WTC11 (cell line): ENCODE measurements at places on chromosomes 2 and 18.

DNA sequence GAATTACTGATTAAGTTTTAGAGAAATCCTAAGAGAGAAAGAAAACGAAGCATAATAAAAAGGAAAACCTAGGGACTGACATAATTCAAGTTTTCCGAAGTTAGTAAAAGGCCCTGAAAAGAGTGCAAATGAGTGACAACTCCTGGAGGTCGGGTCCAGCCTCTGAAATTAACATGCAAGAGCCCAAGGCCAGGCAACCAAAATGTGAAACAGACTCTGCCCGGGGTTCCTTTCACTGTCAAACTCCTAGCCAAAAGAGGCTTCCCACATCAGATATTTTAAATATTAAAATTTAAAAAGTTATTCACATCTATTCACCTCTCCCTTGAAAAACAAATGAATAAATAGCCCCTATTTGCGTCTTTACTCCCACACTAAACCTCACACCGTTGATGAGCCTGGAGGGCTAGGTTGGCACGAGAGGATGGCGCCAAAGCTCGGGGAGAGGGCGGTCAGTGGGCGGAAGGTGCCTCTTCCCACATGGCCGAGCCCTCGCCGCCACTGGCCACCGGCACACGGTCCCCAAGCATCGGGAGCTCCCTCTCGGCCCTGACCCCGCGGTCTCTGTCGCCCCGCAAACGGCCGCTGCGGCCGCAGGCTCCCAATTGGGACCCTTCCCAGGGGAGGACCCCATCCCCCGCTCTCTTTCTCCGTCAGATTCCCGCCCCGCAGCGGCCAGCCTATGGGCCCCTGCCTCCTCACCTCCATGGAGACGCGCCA is 630 bp downstream of the PPM1G start:
- H3K27ac ChIP-seq = peak overlapping the region; percentile 97
- peaks cover 13% of the 10 kb centered on the region for H3K36me3 ChIP-seq

- H3K27me3 ChIP-seq = no peaks in the 10 kb centered on the region
- no peak overlapping the region for H3K4me3 ChIP-seq
- H3K36me3 ChIP-seq = no peaks in the 10 kb centered on the region
- DNase-seq = no peak
- no peak overlapping the region for H3K27ac ChIP-seq
These were observed 165.6 kb downstream of the SMAD7 start for GRCh38 chr18:48785091-48785614.

GRCh38 chr2:104337869-104338268 is 516.0 kb upstream of the POU3F3 start:
- no peaks in the 10 kb centered on the region; the same call in 1 of the 2 replicates for H3K36me3 ChIP-seq
- no peak for DNase-seq
- H3K27ac ChIP-seq = no peak overlapping the region
- no peak overlapping the region for H3K4me3 ChIP-seq
- H3K27me3 ChIP-seq = no peaks in the 10 kb centered on the region

DNA sequence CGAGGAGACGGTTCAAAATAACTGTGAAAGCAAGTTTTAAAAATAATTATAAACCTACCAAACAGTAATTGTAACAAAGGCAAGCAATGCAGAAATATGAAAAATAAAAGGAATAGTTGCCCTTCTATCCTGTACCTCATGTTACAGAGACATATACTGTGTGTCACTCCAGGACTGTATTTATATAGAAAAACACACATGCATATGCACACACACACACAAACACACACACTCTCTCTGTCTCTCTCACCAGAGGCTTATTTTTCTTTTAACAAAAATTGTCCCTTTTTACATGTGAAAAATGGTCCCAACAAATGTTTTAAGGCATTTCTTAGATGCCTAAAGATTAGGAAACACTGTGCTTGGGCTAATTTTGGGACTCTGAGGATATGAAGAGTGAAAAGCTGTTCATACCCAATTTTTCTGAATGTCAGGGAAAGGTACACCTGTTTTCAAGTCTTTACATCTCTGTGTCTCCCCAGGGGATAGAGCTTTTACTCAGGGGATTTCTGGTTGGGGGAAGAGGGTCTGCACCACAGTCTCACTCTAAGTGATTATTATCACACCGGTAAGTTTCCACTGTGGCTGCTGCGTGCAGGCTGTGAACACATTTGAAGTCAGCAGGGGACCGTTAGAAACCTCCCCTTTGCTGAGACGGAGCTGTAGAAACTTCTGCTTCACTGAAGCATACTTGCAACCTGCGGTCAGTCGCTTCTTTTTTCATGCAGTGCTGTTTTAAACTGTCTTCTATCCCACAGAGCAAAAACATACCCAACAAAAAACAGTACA is 51.4 kb upstream of the SPAG16 start:
- peak; percentile 12 for DNase-seq
- H3K36me3 ChIP-seq = no peaks in the 10 kb centered on the region
- H3K27ac ChIP-seq = 0 out of 2 replicates have a peak overlapping the region, but pooled peaks have one; percentile 17
- H3K4me1 ChIP-seq = peaks cover 39% of the 10 kb centered on the region
- peak overlapping the region; percentile 39 for H3K4me3 ChIP-seq
- H3K27me3 ChIP-seq = no peaks in the 10 kb centered on the region; the same call in 1 of the 2 replicates

- peaks cover 41% of the 10 kb centered on the region for H3K36me3 ChIP-seq
- H3K27me3 ChIP-seq = no peaks in the 10 kb centered on the region
- H3K27ac ChIP-seq = no peak overlapping the region
- no peaks in the 10 kb centered on the region for H3K4me1 ChIP-seq
These were observed 9.4 kb downstream of the COPS9 start for GRCh38 chr2:240126731-240127130.

- peak; percentile 68 for DNase-seq
- H3K4me3 ChIP-seq = no peak overlapping the region
- H3K4me1 ChIP-seq = peaks cover 10% of the 10 kb centered on the region
- H3K27ac ChIP-seq = peak overlapping the region; percentile 81; the same call in 1 of the 2 replicates
These were observed 17.6 kb upstream of the ADI1 start for GRCh38 chr2:3536682-3537632.

DNA sequence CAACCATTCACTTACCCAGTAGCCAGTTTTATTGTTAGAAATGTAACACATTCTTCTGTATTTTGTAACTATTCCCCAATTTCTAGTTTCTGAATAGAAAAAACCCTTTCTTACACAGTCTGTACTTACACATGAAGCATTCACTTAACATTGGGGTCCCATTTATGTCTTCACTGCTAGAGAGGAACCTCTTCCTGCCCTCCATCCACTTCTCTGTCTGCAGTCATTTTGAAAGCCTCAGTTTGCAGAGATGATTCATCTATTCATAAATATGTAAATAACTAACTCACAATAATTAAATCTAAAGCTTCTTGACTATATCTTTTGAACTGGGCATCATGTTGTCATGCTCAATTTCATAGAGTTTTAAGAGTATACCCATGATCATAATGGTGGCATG is 55.9 kb downstream of the ZRANB3 start:
- H3K27me3 ChIP-seq = no peaks in the 10 kb centered on the region
- no peak overlapping the region for H3K4me3 ChIP-seq
- no peak for DNase-seq

DNA sequence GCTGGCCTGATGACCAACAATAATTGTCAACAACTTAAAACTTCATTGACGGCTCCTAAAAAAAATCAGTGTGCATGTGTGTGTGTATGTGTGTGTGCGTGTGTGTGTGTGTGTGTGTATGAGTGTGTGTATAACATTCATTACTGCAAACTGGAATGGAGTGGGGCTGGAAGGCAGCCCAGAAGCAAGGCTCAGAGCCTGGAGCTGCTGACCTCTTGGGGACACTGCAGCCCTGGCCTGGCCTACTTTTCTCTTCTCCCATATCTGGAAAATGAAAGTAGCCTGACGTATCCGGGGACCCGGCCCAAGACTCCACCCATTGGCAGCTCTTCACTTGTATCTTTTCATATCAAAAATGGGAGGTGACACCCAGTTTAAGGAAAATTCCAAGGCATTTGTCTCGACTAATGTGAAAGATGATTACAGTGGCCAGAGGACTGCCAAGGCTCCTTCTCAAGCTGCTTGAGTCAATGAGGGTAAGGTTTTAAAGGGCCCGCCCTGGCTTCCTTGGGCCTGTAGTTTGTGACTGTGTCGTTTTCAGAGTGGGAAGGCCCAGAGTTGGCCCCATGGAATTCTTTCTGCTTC is 72.4 kb upstream of the IL1R1 start:
- no peak overlapping the region for H3K27ac ChIP-seq
- no peaks in the 10 kb centered on the region for H3K27me3 ChIP-seq
- no peak for DNase-seq
- no peaks in the 10 kb centered on the region for H3K36me3 ChIP-seq
- H3K4me1 ChIP-seq = peaks cover 3% of the 10 kb centered on the region; the same call in 1 of the 2 replicates

GRCh38 chr2:138030459-138030858 is 66.2 kb downstream of the HNMT start:
- no peaks in the 10 kb centered on the region for H3K27me3 ChIP-seq
- H3K4me1 ChIP-seq = peaks cover 5% of the 10 kb centered on the region; the same call in 1 of the 2 replicates
- no peaks in the 10 kb centered on the region for H3K36me3 ChIP-seq

DNA sequence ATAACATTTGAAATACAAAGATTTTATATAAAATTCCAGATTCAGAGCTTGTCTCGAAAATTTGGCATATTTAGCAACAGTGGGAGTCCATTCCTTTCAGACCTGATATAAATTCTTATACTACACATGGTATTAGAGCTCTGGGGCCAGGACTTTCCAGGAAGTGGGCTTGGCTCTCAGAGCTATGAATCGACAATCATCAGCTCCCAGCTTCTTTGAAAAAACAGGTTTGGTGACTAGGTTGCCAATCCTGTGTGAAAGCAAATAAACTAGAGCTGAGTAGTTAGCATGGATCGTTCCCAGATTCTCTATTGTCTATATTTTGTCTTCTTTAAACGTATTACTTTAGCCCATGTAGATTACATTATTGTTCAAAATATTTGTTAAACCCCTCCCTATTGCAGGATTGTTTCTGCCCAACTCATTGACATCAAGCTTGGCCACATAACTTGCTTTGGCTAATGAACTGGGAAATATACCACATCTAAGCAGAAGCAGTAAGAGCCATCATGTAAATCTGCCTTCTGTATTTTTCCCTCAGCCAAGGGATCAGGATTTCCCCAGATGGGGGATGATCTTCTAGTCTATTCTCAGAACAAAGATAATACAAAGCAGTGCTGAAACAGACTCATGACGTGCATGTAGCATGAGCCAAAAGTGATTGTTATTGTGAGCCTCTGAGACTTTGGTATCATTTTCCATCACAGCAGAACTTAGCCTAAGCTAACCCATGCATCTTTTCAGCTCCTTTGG is 105.4 kb downstream of the KCNH7 start:
- H3K4me3 ChIP-seq = no peak overlapping the region
- no peaks in the 10 kb centered on the region for H3K27me3 ChIP-seq
- peaks cover 40% of the 10 kb centered on the region for H3K4me1 ChIP-seq
- H3K36me3 ChIP-seq = no peaks in the 10 kb centered on the region
- H3K27ac ChIP-seq = peak overlapping the region; percentile 80
- no peak for DNase-seq

GRCh38 chr2:47174733-47175361 is 19.7 kb upstream of the STPG4 start:
- peaks cover 29% of the 10 kb centered on the region for H3K36me3 ChIP-seq
- H3K4me1 ChIP-seq = peaks cover 77% of the 10 kb centered on the region
- peak overlapping the region; percentile 88 for H3K27ac ChIP-seq
- H3K4me3 ChIP-seq = peak overlapping the region; percentile 92
- H3K27me3 ChIP-seq = peaks cover 3% of the 10 kb centered on the region; the same call in 1 of the 2 replicates
- DNase-seq = no peak

- H3K27me3 ChIP-seq = no peaks in the 10 kb centered on the region
- H3K4me3 ChIP-seq = no peak overlapping the region
- H3K27ac ChIP-seq = no peak overlapping the region
- H3K4me1 ChIP-seq = no peaks in the 10 kb centered on the region
These were observed 35.2 kb upstream of the TTC32 start for GRCh38 chr2:19937004-19937403.

- H3K4me3 ChIP-seq = no peak overlapping the region
- no peaks in the 10 kb centered on the region for H3K27me3 ChIP-seq
These were observed 851.4 kb downstream of the BCL11A start for GRCh38 chr2:59702026-59702425.

GRCh38 chr2:222307143-222307756 is 8.5 kb upstream of the PAX3 start:
- no peaks in the 10 kb centered on the region for H3K36me3 ChIP-seq
- peak overlapping the region; percentile 35 for H3K4me3 ChIP-seq
- H3K27me3 ChIP-seq = peaks cover 100% of the 10 kb centered on the region
- DNase-seq = no peak
- H3K27ac ChIP-seq = no peak overlapping the region
- H3K4me1 ChIP-seq = peaks cover 71% of the 10 kb centered on the region

GRCh38 chr2:47655563-47655880 is 127.4 kb upstream of the MSH6 start:
- H3K27me3 ChIP-seq = peaks cover 4% of the 10 kb centered on the region; the same call in 1 of the 2 replicates
- H3K4me1 ChIP-seq = peaks cover 49% of the 10 kb centered on the region

DNA sequence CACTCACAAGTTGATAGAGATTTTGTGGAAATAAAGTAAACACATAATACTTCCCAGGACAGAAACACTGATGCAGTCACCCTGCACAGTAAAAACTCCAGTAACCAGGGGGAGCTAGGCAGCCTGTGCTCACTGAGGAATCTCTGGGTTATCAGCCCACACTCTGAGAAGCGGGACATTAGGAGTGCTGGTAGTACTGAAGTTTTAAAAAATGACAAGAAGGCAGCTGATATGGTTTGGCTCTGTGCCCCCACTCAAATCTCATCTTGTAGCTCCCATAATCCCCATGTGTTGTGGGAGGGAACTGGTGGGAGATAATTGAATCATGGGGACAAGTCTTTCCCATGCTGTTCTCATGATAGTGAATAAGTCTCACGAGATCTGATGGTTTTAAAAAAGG is 31.4 kb downstream of the KCTD1 start:
- H3K27ac ChIP-seq = peak overlapping the region; percentile 85
- H3K4me1 ChIP-seq = peaks cover 40% of the 10 kb centered on the region
- no peak overlapping the region; the same call in 1 of the 2 replicates for H3K4me3 ChIP-seq
- DNase-seq = no peak

DNA sequence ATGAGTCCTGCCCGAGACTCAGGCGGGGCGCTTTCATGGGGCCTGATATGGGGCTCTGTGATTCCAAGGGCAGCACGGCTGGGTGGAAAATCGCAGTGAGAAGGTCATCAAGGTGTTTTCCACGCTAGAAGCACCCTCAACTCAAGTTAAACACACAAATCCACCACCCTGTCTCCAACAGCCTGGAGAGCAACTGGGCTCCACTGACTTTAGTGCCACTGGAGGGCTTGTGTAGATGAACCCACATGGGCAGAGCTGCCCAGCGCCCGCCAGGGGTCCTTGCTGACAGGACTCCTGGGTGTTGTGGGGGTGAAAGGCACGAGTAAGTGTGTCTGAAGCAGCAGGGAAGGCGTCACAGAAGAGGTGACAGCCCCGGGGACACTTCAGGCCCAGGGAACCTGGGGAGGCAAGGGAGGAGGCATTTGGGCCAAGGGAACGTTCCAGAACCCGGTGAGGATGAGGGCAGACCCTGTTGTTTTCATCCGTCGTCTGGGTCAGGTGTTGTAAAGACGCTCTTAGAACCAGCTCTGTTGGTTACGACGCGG is 51.8 kb upstream of the CTDP1 start:
- peaks cover 6% of the 10 kb centered on the region; the same call in 1 of the 2 replicates for H3K4me1 ChIP-seq
- no peak overlapping the region for H3K4me3 ChIP-seq

GRCh38 chr18:75113455-75113854 is 95.5 kb downstream of the PTGR3 start:
- H3K4me3 ChIP-seq = no peak overlapping the region
- H3K36me3 ChIP-seq = no peaks in the 10 kb centered on the region
- DNase-seq = no peak
- H3K27ac ChIP-seq = no peak overlapping the region
- H3K4me1 ChIP-seq = no peaks in the 10 kb centered on the region
